ENCODE measurements at places on chromosomes 16 and 17.
A peak's percentile ranks its signal among the peaks of the same experiment; 100 is the strongest.

- no peak for DNase-seq
Measured at GRCh38 chr17:74235911-74236371, 22.6 kb downstream of the TTYH2 start.

DNA sequence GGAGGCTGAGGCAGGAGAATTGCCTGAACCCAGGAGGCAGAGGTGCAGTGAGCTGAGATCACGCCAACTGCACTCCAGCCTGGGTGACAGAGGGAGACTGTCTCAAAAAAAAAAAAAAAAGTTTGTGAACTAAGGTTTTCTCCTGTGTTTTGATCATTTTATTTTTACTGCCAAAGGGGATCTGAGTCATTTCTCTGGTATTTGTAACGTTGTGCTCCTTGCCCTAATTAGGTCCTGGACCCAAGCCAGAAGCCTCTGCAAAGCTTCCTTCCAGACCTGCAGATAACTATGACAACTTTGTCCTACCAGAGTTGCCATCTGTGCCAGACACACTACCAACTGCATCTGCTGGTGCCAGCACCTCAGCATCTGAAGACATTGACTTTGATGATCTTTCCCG lies 32.1 kb downstream of the IST1 start:
- DNase-seq, result no peak

GRCh38 chr17:13520899-13521572 lies 80.7 kb downstream of the HS3ST3A1 start:
- DNase-seq, result no peak

DNA sequence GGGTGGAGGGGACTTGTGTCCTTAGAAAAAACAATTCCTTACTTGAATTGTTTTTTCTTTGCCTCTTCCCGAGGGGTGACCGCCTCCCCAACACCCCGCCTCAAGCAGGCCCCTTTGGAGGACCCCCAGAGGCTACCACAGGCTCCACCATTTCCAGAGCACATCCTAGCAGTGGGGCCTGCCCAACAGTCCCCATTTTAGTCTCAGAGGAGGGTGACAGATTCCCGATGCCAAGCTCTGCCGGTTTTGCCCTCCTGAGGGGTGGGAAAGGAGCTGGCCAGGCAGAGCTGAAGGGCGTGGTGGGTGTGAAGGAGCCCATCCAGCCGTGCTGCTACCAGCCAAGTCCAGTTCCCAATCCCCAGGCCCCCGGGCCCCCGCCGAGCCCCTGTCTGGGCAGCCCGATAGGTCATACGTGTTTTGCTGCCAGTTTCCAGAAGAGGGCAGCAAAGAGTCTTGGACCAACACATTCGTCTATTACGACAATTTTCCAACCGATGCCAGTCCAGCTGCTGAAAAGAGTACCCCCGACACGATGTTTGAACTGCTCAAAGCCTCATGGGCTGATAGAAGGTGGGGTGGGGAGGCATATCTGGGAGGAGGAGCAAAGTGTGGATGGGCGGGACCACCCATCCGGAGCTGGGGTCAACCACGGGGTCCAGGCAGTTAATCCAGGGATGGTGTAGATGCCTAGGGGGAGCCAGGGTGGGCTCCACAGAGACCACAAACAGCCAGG lies 18.8 kb upstream of the GAA start:
- DNase-seq, result peak; percentile 6

- no peak for DNase-seq
Measured at GRCh38 chr17:20043021-20043420, 33.9 kb downstream of the SPECC1 start.

DNA sequence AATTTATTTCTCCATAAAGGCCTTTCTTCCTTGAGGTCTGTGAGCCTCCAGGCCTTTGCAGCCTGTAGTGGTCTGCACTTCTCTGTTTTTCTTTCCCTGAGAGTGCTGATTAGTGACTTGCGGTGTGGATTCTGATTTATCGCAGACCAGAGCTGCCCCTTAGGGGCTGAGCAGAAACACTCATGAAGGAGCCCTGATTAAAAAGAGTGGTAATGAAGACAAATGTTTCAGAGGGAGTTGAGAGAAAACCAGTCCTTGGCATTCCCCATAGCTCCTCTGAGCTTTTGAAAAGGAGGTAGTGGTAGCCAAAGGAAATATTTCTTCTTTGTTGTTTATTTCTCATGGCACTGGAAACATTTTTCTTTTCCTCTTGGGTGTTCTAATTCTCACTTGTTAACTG lies 268.1 kb upstream of the TBX2 start:
- DNase-seq, result no peak

DNA sequence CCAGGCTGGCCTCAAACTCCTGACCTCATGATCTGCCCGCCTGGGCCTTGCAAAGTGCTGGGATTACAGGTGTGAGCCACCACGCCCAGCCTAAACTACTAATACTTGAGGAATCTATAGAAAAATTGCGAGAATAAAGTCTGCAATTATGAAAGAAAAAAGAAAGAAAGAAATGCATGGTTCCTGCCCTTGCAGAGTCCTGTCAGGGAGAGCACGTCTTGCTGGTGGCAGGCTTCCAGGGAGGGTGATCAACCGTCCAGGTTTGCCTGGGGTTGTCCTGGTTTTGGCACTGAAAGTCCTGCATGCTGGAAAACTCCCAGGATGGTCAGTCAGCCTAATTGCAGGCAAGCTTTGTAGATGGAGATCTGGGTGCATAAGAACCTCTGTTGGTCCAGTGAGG lies 21.5 kb upstream of the KIFC3 start:
- no peak for DNase-seq

DNA sequence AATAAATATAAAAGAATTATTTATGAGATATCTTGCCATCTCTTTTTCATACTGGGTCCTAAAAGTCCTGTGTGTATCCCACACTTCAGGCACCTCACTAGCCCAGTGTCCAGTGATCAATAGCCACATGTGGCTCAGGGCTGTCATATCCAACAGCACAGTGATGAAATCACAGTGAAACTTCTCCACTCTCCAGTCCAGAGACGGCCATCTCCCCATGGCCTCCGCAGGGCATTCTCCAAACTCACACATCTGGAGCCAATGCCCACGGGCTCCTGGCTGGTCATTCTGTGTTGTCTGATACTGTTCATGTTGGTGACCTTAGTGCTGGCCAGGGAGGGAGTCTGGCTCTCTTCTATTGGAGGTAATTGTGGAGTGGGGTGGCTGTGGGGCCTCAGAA lies 125.2 kb upstream of the SDK2 start:
- DNase-seq, result no peak

- no peak for DNase-seq
Measured at GRCh38 chr16:57032931-57033330, 43.6 kb downstream of the NLRC5 start.

DNA sequence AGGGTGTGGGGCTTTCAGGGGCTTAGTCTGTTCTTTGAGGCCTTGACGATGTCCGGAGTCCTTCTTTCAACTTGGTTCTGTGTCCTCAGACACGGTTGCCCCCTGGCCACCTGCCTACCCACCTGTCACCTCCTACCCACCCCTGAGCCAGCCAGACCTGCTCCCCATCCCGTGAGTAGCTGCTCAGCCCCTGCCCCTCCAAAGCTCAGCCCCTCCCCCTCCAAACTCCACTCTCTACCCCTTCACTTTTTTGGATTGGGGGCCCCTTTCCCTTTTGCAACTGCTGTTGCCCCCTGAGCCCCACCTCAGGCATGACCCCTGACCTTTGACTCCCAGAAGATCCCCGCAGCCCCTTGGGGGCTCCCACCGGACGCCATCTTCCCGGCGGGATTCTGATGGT lies 1.2 kb downstream of the LAT start:
- DNase-seq, result no peak

Data from NCI-H2029 treated with DMSO at 0.1 percent for 48 hours (cell line).